Stimulated activated naive CD8-positive, alpha-beta T cell treated with anti-CD3 and anti-CD28 coated beads, Interleukin-15, amount 100 ng/mL, for 72 hours (primary cell): ENCODE measurements at places on chromosomes 3 and 15.

DNA sequence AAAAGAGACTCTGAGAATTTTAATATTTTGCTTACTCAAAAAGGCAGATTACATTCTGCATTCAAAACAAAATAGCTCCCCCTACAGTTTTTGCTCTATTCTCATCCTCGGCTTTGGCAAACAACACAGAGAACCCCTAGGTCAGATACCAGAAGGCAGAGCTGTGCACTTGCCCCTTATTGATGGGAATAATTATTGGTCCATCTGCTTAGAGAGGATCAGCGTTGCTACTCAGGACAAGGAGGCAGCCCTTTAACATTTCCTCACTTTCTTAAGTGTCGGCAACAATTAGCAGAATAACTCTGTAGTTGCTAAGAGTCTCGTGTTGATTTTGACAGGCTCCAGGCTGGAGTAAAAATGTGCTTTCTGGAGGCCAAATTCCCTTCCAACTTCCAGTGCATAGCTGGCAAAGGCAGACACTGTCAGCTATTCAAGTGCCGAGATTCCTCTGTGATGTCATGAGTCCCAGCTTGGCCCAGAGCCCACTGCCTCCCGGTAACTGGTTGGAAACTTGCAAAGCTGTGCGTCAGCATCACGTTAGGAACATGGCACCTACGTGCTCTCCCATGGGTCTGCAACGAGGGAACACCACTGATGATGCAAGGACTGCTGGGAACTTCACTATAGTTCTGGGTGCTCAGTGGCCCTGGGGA lies 482.7 kb upstream of the ADAMTS9 start:
- no peak for DNase-seq

- no peak for DNase-seq
Observed at GRCh38 chr3:72086743-72087087, 301.8 kb upstream of the PROK2 start.

DNA sequence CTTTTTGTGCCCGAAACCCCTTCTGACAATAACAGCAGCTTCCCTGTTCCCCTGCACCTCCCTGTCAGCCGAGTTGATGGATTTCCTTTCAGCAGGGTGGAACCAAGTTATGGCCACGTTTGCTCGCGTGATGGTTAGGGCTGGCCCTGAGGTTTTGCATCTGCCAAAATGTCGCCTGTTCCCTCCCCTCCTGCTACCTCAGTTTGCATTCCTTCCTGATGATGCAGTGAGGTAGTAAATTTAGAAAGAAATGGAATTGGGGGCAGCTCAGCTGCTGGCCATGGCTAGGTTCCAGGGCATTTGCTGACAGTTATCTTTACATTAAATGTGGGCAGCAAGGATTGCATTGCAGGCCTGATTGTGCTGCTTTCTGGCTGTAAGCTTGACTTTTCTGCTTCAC lies 13.2 kb downstream of the LIMD1 start:
- DNase-seq, result no peak

- DNase-seq, result no peak
Observed at GRCh38 chr3:153165261-153165681, 3.2 kb downstream of the RAP2B start.

DNA sequence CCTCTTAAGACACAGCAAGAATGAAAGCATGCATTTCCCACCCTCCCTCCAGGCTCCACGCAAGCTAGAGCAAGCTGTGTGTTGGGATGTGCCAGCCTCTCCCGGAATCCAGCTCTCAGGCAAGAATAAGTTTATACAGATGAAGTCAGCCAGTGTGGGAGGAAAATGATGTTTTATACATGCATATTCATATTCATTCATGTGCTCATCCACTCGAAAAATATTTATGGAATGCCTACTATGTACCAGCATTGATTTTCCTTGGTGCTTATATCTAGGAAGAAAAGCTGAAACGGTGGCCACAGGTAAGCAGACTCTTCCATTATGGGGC lies 62.7 kb downstream of the KLHL6 start:
- no peak for DNase-seq

DNA sequence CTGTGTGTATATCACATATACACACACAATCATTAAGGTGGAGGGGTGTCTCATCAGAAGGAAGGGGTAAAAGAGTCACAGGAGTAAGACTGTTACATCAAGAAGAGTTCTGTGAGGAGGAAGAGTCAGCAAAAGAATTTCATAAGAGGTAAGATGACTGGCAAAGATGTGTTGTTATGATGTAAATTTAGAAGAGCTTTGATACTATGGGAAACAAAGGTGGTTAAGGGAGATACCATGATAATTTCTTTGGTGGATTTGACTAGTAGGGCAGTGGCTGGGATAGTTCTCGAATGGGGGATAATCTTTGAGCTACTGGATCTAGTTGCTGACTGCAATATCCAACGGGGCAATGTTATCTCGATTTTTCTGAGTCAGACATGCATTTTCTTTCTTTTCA lies 61.6 kb downstream of the STAG1 start:
- no peak for DNase-seq

GRCh38 chr15:24067733-24068501 lies 380.8 kb upstream of the NDN start:
- no peak for DNase-seq

DNA sequence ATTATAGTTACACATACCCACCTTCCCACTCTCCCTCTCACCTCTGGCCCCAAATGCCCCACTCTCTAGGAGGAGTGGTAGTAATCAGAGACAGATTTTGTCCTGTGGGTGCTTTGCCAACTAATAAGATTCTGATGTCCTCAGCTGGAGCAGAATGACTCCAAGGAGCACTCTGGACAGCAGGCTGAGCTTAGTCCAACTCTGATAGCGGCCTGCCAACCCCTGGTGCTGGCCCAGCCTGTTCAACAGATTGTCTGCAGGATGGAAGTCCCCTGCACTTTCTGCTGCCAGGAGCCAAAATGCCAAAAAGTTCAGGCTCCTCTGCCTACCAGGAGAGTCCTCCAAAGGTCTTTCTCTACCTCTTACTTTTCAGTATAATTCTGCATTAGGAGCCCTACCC lies 160.5 kb upstream of the UMPS start:
- DNase-seq, result no peak

GRCh38 chr3:42705058-42705767 lies 2.6 kb upstream of the HHATL start:
- no peak for DNase-seq

DNA sequence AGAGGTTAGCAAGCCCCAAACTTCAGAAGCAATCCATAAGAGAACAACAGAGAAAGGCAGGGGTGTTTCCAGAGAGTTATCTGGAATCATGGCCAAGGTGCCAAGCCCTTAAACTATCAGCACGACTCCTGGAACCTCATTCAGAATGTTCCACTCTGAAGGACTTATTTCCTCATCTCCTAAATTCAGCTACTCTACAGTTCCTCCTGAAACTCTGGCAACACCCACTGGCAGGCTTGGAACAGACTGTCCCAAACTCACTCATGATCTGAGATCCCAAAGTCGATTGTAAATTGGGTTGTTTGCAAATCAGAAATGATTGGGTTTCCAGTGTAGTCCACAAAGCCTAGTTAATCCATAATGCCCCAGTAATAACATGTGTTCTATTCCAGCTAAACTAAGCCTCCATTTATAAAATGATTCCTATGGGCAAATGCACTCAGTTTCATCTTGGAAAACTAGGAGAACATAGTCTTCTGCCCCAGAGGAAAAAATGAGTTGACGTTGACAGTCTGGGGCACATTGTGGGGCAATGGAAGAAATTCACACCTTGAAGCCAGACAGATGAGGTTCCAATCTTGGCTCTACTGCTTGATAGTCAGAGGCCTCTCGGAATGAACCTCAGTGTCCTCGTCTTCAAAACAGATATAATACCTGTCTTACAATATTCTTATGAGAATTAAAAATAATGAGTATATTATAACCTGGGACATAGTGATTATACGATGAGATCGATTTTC lies 65.9 kb downstream of the SLCO2A1 start:
- DNase-seq, result no peak

DNA sequence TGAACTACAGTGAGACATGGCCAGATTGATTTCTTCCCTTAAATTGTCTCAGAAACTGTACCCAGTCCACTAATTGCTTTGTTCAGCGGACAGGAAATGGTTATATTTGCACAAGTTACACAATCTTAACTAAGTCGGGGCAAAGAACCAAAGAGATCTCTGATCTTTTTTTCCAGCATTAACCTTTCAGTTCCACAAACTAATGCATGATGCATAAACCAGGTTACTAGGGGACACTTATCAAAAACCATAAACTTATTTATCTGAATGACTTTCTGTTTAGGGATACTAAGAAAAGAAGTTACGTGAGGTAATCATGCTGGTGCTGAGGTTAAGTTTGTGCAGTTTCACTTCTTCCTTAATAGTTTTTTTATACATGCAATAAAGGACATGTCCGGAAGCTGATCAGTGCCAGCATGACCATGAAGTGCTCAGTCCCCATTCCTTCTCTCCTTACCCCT lies 22.4 kb downstream of the FNDC3B start:
- no peak for DNase-seq

DNA sequence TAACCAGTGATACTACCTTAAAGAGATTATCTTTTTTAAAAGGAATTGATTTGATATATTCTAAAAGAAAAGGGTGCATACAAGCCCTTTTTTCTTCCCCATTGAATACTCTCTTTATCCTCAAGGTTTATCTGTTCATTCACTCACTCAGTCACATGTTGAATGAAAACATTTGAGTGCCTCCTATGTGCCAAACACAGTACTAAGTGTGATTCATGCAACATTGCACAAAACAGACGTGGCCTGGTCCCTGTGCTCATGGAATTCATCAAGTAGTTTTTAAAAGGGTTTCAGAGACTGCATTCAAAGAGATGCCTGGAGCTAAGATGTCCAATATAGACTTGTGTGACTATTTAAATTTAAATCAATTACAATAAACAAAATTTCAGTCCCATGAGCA lies 462.2 kb upstream of the MDFIC2 start:
- DNase-seq, result no peak

DNA sequence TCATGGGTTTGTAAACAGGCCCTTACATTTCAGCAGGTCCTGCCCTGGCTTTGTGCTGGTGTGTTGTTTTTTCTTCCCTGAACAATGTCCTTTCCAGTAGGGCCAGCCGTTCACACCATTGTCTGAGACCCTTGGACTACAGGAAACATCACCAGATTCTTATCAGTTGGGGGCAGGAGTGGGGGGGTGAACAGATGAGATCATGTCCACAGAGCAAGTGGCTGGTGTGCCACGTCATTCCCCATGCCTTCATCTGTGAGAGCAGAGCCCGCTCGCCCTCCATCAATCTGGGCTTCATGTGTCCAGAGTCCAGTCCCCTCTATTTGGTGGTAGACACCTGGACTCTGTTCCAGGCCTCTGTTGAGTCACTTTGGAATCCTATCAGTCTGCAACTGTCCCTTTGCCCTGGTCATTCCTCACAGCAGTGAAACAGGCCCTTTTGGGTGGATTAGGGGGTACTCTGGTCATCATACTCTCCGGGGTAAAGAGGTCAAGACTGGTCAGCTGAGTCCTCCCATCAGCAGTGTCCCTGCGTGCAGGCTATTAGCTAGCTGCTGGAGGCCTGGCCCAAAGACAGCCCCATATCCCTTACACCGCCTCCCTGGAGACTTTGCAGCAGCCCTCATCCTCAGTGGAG lies 15.0 kb downstream of the SEMA3G start:
- DNase-seq, result no peak

- no peak for DNase-seq
Observed at GRCh38 chr3:127073941-127074820, 91.3 kb downstream of the PLXNA1 start.

DNA sequence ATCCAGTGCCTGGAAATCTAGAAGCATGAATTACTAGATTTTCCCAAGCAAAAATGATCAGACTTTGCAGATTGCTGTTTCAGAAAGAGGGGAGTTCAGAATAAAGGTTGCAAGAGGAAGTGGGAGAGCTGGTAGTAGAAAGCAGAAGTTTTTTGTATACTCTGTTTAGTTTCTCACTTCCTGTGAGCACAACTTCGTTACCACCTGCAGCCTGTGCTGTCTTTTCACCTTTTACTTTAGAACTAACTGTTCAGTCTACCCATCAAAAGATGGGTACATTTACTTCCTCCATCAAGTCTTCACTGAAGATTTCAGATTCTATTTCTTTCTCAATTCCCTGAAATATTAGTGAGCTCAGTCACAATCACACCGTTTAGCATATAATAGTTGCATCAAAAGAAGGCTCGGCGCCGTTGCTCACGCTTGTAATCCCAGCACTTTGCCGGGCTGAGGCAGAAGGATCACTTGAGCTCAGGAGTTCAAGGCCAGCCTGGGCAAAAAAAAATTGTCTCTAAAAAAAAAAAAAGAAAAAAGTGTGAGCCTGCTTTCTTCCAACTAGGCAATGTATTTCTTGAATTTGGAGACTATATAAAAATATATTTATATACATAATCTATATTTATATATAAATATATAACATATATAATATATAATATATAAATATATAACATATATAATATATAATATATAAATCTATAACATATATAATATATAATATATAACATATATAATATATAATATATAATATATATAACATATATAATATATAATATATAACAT lies 1.8 kb upstream of the CEP97 start:
- DNase-seq, result no peak

GRCh38 chr15:89035150-89035549 lies 53.1 kb upstream of the ABHD2 start:
- no peak for DNase-seq

DNA sequence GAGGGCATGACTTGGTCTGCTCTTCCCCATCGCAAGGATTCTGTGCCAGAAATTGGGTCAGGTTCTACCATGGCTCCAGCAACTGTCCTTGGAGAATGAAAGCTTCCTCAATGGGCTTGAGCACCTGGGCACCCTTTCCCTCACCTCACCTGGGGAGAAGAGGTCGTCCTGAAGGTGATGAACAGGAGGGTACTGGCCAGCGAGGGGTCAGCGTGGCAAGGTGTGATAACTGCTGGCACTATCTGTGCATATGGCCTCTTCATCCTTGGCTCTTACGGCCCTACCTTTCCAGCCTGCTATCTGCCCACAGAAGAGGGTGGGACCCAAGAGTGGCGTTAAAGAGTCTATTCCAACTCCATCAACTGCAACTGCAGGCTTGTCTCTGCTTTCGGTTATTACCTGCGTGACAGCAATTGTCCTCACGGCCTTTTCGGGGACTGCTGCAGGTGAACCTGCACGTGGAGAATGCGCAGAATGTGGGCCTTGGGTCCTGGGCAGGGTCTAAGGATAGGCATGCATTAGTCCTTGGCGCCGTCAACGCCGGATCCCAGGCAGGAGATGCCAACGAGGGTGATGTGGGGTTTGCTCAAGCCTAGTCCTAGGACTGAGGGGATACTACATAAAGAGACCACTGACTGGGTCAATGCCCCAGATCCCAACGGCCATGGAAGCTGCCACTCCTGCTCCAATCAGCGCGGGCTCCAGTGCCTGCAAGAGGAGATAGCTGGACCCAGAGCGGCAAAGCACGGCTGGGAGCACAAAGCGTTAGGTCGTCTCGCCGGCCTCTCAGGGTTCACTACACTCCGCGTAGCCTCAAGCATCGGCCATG lies 625 bp upstream of the RBM15B start:
- no peak for DNase-seq

DNA sequence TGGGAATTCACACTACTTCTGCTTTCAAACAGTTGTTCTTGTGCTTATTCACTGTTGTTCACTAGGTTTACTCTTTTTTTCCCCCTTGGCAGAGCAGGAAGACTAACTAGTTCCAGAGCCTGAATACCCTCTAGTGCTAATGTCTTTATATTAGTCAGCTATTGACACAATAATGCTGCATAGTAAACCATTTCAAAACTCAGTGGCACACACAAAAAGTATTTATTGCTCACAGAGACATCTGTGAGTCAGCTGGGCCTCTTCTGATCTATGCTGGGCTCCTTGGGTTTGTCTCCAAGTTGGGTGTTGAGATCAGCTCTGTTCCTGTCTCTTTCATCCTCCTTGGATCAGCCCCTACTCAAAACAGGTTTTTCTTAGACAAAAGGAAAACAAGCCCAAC lies 51.1 kb downstream of the RSRC1 start:
- no peak for DNase-seq

- DNase-seq, result no peak
Observed at GRCh38 chr3:145015253-145015652, 1043.6 kb downstream of the DIPK2A start.
